ENCODE measurements at places on chromosomes 1 and 21.

DNA sequence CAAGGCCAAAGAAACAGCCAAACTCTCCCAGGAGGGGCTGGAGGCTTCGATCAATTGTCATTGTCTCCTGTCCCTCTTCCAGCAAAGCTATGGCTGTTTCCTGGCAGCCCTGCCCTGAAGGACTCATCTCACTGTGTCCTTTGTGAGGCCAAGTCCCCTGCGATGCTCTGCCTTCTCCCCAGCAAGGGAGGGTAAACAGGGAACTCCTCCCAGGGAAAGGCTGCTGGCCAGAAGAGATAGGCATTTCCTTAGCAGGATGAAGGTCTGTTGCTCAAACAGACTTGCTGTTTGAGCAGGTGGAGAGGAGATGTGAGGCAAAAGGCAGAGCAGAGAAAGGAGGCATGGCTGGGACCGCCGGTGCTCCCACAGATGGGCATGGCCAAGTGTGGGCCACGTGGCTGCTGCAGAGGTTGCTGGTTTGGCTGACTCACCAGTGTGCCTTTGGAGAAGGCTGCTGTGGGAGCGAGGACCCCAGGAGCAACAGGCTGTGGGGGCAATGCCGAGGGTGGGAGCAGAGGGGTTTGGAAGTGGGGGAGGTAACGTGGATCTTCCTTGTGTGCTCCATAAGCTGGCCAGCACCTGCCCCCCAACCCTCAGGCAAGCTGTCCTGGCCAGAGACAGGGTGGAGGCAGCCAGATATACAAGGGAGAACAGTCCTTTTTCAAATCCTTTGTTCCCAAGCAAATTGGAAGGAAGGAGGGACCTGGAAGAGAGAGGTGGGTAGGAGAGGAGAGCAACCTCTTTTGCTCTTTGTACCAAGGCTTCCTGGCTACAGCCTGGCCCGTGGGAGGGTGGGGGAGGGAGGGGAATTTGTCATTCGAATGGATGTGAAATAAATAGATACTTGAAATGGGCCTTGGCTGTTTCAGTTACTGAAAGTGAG is 449.8 kb downstream of the SIPA1L2 start:
- no peak for DNase-seq

- no peak for DNase-seq
Observed at GRCh38 chr1:50135716-50136115, 27.0 kb downstream of the ELAVL4 start.

GRCh38 chr1:163320891-163321290 is 863 bp upstream of the NUF2 start:
- DNase-seq, result no peak

GRCh38 chr1:227854189-227854588 is 38.7 kb downstream of the PRSS38 start:
- no peak for DNase-seq

GRCh38 chr1:154689083-154689482 is 81.1 kb upstream of the ADAR start:
- DNase-seq, result no peak

- no peak for DNase-seq
Observed at GRCh38 chr1:7151978-7152377, 366.7 kb downstream of the CAMTA1 start.

DNA sequence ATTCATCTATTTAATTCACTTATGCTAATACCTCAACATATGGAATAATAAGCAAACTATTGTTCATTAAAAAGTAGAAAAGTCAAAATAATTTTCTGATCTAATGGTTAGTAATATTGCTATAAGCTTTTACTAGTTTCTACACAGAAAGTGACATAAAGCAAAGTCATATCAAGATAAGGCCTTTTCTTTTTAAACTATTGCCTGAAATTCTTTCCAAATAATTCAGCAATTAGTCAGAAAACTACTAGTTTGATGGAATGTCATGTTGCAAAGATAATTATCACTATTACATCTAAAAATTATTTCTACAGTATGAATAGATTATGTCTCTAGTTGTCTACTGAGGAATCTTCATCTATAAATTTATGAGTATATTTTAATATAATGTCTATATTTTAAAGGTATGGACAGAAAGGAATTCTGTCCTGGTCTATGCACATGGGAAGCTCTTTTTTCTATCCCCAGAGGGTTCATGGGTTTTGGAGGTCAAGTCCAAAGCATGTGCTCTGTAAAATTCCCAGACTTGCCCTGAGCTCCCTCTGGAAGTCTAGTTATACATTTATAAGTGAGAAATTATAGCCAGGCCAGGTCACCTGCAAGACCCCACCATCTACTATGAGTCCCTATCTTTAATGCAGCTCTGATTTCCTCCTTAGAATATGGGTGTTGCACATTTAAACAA is 84.6 kb upstream of the DPYD start:
- no peak for DNase-seq

DNA sequence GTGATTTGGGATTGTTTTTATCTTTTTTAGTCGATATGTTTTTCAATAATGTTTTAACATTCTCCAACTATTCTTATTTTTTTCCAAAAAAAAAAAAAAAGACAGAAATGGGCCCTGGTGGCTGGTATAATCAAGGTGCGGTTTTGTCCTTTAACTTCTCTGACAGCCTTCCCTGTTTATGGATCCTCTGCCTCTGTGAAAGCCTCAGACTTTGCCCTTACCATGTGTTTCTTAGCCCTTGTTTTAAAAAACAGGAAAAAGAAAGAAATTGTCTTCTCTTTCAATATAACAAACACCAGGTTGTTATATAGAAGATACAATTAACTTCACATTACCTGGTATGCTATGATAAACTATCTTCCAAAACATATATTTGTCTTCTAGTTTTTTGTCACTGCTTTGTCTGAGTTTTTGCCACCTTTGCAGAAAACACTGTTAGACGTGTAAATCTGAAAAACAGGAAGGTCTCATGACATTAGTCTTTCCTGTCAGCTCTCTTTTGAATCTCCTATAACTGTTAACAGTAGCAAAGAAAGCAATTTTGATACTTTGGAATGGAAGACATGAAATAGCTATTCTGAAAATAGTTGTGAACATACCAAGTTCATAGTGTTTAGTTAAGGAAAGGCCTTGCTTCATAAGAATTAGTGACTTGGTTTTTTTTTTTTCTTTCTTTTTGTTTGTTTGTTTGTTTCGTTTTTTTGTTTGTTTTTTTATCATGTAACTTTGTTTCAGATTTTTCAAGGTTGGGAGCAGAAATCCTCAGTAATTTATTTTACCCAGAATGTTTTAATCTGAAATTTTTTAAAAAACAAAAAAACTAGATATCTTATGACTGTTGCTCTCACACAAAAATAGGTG is 31.7 kb upstream of the CACYBP start:
- DNase-seq, result no peak

- no peak for DNase-seq
Observed at GRCh38 chr1:214188835-214189234, 92.1 kb upstream of the SMYD2 start.

DNA sequence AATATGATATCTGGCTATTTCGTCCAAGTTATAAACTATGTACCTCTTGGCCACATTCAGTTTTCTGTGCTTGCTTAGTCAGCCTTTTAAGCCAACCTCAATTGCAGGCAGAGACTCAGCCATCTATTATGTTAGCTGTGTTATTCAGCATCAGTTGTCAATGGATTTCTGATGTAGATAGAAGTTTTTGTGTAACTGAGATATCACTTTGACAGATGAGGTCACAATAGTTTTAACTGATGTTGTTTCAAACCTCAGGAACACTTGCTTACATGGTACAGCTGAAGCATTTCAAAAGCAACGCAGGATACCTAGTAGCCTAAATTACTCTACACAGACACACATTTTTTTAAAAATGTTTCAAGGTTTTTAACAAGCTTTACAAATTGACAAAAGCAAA is 1478.0 kb downstream of the NCAM2 start:
- DNase-seq, result no peak

GRCh38 chr1:232548691-232549090 is 81.2 kb downstream of the SIPA1L2 start:
- DNase-seq, result no peak

GRCh38 chr1:37147392-37147831 is 113.1 kb upstream of the GRIK3 start:
- DNase-seq, result no peak

- DNase-seq, result peak; percentile 23
Observed at GRCh38 chr1:155093911-155094621, 15.4 kb downstream of the EFNA3 start.

DNA sequence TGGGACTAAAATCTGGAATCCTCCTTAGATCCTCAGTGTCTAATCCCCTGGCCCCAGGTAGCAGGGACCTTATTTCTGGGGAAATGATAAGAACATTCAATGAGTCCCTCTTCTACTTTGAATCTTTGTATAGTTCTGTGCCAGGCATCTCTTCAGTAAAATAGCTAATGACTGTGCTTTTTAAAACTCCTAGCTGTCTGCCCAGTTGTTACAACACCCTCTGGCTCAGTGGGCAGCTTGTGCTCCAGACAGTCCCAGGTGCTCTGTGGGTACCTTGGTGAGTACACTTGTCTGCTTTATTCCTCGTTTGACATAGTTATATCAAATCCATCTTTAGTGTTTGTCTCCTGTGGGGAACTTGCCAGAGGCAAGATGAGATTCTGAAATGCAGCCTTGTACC is 18.0 kb downstream of the TGFB2 start:
- DNase-seq, result no peak

GRCh38 chr21:45970674-45971615 is 10.6 kb upstream of the COL6A1 start:
- DNase-seq, result no peak

DNA sequence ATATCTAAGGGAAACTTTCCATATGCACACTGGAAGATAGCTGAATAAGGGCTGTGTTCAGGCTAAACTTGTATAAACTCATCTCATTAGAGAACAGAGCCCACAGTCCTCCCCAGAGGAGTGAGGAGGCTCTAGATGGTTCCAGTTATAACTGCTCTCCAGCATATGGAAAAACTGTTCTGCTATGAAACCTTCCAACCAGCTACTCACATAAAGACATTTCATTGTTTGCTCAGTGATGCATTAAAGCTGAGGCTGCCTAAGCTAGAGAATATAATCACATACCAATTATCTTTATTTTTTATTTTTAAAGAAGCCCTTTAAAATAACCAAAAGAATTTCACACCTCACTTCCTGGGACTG is 13.3 kb downstream of the AHCYL1 start:
- DNase-seq, result no peak

GRCh38 chr1:18726368-18726767 is 95.7 kb downstream of the PAX7 start:
- DNase-seq, result no peak

GRCh38 chr1:56414728-56415224 is 164.6 kb downstream of the PLPP3 start:
- DNase-seq, result no peak

DNA sequence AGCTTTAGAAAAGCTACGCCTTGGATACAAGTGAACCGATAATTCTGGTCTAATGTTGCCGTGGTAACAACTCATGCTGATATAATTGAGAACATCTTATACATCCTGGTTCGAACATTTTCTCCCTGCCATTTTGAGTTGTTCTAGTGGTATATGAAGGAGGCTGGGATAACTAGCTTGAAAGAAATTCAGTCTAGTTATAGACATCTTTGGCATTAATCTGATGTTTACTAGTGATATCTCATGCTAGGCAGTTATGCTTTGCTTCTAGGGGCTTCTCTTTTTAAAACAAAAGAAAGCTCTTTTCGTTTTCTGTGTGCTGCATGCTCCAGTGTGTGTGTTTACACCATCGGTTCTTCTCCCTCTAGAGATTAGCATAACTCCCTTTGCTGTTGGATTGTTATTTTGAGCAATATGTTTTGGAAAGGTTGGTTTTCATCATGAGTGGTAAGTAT is 20.5 kb downstream of the PRKACB start:
- DNase-seq, result no peak

DNA sequence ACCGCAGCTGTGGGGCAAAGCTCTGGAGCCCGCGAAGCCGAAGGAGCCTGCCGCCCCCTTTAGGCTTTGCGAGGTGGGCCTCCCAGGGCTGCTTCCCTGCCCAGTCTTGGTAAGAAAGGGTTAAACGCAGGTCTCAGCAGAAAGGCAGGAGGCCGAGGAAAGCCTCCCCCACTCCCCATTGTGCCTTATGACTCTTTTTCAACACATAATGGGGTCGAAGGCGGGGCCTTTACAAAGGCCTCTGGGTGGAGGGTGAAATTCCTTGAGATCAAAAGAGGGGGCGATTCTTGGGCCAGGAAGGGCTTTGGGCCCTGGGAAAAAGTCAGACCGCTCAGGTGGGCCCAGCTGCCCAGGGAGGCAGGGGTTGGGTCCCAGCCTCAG is 880 bp downstream of the ALPL start:
- DNase-seq, result no peak

DNA sequence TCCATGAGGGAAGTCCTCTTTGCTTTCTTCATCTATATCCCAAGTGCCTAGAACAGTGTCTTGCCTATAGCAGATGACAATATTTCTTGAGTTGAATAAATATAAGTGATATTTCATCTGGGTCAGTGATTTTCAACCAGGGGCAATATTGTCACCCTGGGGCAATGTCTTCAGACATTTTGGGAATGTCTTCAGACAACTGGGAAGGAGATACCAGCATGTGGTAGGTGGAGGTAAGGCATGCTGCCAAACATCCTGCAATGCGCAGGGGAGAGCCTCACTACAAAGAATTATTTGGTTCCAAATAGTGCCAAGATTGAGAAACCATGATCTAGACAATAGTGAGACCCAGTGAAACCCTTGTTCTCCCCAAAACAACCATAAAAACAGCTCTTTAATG is 54.7 kb downstream of the C1orf94 start:
- no peak for DNase-seq

GRCh38 chr1:27581823-27582243 is 22.1 kb downstream of the AHDC1 start:
- no peak for DNase-seq

GRCh38 chr1:47755101-47755990 is 241.8 kb downstream of the TRABD2B start:
- no peak for DNase-seq

DNA sequence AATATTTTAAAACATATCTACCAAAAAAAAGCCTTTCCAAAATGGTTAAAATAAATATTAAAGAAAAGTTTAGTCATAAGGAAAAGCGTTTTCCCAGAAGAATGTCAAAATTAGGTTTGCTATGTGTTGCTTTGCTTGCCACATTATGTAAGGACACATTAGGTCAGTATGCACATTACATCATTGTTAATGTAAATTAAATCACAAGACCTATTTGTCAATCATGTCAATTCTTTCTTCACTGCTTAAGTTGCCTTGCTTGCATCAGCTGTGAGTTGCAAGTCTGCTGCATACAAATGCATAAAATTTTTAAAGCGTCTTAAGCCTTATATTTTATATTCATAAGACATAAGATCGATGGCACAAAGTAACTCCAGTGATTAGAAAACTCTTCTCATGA is 448.9 kb downstream of the PCP4 start:
- no peak for DNase-seq

DNA sequence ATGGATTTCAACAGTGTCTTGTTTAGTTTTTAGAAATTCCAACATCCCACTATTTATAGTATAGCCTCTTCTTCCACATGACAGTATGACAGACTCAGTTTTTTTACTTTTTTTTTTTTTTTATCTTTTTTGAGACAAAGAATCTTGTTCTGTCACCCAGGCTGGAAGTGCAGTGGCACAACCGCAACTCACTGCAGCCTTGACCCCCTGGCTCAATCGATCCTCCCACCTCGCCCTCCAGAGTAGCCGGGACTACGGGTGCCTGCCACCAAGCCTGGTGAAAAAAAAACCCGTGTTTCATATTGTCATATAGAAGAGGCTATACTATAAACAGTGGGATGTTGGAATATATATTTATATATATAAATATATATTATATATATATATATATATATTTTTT is 1.2 kb upstream of the DR1 start:
- DNase-seq, result no peak

GRCh38 chr1:15172405-15173259 is 19.1 kb downstream of the TMEM51 start:
- DNase-seq, result no peak
